ENCODE measurements at places on chromosomes 3 and 15.

GRCh38 chr3:45673273-45673672 lies 15.9 kb upstream of the SACM1L start:
- no peak for DNase-seq

DNA sequence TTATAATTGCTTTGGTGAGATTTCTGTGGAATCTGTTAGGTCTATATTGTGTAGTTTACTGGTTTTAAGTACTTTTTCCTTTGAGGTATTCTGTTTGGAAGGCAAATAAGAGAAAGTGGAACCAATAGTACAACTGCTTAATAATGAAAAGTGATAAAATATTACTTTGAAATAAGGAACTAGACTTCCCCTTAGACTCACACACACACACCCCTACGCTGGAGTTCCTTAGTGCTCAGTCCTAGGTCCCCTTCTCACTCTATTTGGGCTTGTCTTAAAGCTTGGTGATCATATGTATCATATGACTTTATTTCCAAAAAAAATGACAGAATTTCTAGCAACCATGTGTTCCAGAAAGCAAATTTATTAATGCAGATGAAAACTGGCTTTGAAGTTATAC lies 494.0 kb upstream of the TGFBR2 start:
- DNase-seq, result no peak

- no peak for DNase-seq
These were observed 21.3 kb downstream of the CHD2 start for GRCh38 chr15:92921215-92922131.

GRCh38 chr15:60363087-60363549 lies 34.7 kb downstream of the ANXA2 start:
- no peak for DNase-seq

GRCh38 chr3:27485866-27486265 lies 1.7 kb upstream of the SLC4A7 start:
- no peak for DNase-seq

GRCh38 chr15:69587723-69588426 lies 135.3 kb downstream of the RPLP1 start:
- no peak for DNase-seq

DNA sequence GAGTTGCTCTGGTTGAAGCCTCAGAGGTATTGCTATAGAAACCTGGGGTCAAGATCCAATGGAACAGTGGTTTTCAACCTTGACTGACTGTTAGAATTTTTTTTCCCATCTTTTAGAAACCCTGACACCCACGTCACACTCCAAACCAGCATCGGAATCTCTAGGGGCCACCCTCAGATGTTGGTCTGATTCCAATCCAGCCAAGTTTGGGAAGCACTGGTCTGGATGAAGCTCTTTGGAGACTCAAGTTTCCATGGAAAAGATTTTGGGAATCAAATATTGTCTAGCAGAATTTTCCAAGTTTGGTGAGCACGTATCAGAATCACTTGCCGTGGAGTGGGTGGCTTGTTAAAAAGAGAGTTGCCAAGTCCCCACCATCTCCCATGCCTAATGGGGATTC lies 103.8 kb downstream of the THSD4 start:
- no peak for DNase-seq

All from stimulated activated CD4-positive, alpha-beta T cell treated with anti-CD3 and anti-CD28 coated beads, Interleukin-4, amount 100 ng/mL, for 24 hours (primary cell).